ENCODE measurements at places on chromosomes 4 and X.

DNA sequence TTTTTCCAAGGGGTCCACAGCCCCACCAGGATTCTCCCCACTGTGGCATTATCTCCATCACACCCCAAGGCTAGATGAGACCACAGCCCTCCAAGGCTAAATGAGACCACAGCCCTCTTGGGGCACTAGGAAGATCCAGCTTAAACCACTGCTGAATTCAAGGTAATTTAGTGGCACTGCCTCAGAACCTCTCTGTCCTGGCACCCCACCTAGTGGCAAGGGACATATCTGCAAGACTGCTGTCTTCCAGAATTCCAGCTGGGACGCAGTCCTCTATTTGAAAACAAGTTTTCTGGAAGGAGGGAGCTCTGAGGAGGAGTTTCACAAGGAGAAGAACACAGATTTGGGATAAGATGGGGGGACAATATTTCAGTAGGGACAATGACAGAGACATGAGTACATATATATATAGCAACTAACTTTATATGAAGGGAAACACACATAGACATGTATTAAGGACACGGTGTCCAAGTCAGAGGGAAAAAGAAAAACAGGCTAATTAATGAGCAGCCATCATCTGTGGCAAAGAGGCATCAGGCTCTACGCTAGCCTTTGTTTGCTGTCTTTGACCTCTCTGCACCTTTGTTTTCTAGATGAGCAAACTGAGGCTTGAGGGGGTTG is 9.3 kb downstream of the CETN2 start:
- DNase-seq: no peak

GRCh38 chr4:52038103-52038912 is at the start of gene SGCB:
Gene SGCB (minus strand): TSS chr4:52038299. CDS start chr4:52038259, 40 bp downstream.
- peak; percentile 74 for DNase-seq

GRCh38 chr4:70196857-70197256 is 1.3 kb downstream of the ODAM start:
- no peak for DNase-seq

DNA sequence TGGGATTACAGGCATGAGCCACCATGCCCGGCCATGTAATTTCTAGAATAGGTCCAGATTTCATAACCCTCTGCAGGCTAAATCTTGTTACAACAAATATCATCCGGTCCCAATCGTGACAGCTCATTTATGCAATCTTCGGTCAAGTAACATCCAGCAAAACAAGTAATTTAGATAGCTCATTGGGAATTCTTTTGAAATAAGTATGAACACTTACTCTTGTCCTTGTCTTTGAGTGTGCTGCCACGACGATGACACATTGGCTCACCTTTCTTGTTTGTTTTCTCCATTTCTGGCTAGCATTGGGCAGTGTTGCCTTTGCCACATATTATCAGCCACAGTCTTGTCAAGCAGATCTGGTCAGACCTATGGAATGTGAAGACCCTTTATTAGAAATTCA is 92.0 kb downstream of the PHEX start:
- DNase-seq: no peak

- peak; percentile 29 for DNase-seq
Observed at GRCh38 chrX:18424482-18425198, 768 bp upstream of the CDKL5 start.

- DNase-seq: peak; percentile 77
Observed at GRCh38 chr4:1628892-1629698, 55.0 kb downstream of the FAM53A start.

GRCh38 chr4:8002525-8003309 is 63.1 kb upstream of the AFAP1 start:
- DNase-seq: no peak

GRCh38 chr4:188417181-188417580 is 277.9 kb downstream of the TRIML1 start:
- no peak for DNase-seq

DNA sequence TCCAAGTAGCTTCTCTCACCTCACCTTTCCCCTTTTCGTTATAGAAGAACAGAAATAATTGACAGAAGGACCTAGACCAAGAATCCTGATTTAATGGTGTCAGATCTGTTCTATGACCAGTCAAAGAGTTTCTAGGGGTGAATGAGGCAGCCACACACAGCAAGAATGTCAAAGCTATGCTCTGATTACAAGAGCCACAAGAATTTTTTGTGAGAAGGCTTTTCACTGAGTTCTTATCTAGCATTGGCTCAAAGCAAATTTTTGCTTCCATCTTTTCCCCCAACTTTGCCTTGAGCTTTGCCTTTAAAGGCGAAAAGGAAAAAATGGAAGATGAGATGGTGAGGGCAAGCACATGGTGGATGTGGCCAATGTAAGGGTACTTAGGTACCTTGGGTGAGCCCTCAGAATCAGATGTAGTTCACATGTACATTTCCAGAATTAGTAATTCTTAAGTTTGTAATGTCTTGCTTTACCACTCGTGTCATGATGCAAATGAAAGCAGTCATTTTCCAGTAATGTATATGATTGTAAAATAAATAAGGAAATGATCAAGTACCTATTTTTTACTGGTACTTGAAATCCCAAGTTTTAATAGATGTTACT is 23.5 kb downstream of the FMR1 start:
- DNase-seq: no peak

DNA sequence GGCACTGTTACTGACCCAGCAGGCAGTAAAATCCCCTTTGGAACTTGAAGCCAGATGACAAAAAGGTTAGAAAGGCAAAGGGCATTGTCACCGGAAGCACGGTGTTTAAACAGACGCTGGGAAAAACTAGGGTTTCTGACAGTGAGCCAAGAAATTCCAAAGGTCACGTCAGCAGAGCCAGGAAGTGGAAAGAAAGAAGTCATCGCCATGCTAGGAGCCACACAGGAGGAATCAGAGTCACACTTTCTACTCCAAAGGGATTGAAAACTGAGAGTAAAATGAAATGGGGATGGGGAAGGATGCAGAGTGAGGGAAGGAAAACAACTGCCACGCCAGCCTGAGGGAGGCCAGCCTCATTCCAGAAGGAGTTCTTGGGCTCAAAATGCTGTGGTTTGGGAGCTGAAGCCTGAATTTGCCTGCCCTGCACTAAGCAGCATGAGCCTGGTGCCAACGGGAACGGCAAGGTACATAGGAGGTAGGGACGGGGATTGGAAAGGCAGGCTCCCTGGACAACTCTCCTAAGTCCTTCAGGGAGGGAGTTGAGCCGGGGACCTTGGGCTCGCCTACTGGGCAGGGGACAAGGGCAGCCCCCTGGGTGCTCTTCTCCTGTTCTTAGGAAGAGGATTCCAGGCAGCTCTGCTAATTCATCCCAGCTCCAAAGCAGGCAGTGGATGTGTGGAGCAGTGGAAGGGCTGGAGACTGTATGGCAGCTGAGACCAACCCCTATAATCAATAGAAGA is 66.8 kb downstream of the SOWAHB start:
- no peak for DNase-seq

- DNase-seq: peak; percentile 22
Observed at GRCh38 chrX:154409222-154409871, at the start of gene DNASE1L1. Gene DNASE1L1 (minus strand): TSS chrX:154409254. CDS start chrX:154405568, 3,686 bp downstream.

GRCh38 chrX:41009850-41010846 is 75.1 kb upstream of the USP9X start:
- peak; percentile 25 for DNase-seq

DNA sequence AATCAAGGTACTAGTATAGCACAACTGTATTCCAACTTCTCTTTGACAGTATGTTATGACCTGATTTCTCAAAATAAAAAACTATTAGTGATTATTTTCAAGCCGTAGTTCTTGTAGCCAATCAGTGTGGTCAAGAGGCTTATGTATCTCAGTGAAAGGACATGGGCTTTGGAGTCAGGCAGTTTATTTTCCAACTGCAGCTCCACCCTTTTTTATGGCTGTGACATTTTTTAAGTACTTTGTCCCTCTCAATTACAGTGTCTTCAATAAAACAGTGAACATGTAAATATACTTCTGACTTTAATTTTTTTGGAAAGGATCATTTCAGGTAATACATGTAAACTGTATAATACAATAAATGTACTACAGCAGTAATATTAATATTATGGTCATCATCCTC is 30.0 kb downstream of the HTN1 start:
- no peak for DNase-seq

DNA sequence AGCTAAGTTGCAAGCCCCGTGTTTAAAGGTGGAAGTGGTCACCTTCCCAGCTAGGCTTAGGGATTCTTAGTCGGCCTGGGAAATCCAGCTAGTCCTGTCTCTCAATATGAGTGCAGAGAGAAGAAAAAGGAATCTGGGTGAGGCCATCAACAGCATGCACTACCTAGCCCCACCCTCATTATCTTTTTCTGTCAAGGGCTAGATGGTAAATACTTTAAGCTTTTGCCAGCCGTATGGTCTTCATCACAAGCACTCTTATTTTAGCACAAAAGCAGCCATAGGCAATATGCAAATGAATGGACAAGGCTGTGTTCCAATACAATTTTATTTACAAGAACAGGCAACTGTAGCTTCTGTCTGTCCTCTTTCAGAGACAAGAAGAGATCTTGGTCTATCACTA is 282.9 kb downstream of the ZNF674 start:
- no peak for DNase-seq

GRCh38 chr4:151485541-151486131 is 76.7 kb downstream of the FHIP1A start:
- no peak for DNase-seq

DNA sequence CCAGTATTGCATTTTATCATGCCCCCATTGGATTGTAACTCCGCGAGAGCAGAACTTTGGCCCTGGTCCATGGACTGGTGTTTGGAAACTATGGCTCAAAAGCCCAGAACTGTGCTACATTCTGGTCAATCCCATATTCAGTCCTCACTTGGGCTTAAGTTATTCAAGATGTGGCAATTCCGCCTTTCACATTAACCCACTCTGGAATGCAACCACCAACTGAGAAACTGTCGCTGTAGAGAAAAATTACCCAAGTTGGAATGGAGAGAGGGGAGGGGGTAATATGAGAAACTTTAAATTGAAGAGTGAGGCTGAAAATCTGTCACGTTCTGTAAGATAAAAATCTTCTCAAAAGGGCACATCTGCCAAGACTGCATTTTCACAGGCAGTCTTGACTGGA is 189.6 kb upstream of the NHS start:
- no peak for DNase-seq

DNA sequence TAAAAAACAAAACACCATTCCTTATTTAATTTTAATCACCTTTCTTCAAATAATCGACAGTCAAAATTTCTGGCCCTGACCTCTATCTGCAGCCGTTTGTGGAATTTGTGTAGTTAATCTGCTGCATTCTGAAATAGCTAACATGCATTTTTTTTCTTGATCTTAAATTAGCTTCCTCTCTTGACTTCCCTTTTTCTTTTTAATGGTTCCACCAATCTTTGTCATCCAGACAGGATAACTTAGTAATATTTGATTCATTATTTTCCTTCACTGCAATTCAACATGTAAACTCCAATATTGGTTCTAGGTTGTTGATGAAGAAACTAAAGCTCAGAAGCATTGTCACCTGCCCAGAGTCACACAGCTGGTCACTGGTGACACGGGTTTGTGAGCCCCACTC is 77.3 kb downstream of the ARHGAP10 start:
- DNase-seq: no peak

DNA sequence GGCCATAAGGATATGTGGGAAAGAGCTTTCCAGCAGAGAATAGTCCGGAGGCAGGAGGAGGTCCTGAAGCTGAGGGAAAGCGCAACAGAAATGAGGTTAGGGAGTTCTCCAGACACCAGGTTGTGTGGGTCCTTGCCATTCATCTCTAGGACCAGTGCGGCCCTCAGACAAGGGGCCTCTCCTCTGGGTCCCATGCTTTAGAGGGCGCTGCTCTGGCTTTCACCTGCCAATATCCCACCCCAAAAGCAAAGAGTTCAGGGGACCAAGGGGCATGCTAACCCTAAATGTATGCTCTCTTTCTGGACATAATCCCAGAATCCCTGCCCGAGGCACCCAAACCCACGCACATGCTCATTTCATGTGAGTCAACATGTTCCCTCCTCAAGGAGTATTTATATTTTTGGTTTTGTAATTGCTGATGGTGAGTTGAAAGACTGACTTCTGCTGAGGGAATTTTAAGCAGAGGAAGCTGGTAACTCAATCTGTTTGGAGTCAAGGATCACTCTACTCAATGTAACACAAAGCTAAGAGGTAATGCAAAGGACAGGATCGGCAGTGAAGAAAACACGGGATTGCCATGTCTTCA is 14.8 kb downstream of the RPL34 start:
- DNase-seq: no peak

- no peak for DNase-seq
Observed at GRCh38 chrX:1449823-1450149, 2.9 kb downstream of the ASMTL start.

- no peak for DNase-seq
Observed at GRCh38 chr4:124862261-124862660, 149.7 kb upstream of the ANKRD50 start.

DNA sequence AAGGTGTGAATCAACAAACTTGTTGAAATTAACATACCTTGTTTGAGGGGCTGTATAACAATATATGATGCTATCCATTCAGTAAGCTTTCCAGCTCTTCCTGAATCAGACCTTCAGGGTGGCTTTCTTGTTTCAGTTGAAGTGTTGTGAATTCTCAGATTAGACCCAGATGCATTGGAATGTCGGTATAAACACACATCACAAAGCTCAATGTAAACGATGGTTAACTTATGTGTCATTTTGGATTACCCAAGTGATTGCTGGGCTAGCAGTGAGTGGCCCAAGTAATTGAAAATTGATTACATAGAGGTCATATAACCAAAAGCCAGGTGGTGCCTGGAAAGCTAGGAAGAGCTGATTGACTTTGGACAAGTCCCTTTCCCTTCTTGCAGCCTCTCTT is 115.0 kb downstream of the SHROOM4 start:
- no peak for DNase-seq

DNA sequence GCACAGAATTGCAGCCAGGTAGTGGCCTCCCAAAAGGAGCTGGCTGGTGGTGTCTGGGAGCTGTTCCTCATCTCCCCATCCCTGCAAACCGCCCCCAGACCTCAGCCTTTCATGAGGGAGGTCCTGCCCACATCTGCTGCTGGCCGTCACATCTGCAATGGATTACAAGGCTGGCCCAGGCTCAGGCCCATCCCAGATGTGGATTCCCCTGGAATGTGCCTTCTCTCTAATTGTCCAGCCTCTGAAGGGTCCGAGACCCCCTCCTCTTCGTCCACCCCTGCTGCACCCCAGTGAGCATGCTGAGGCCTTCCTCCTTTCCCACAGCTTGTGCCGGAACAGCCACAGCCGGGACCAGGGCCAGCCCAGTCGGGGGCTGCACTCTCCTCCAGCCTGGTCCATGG is 115.0 kb upstream of the NALF2 start:
- DNase-seq: no peak

DNA sequence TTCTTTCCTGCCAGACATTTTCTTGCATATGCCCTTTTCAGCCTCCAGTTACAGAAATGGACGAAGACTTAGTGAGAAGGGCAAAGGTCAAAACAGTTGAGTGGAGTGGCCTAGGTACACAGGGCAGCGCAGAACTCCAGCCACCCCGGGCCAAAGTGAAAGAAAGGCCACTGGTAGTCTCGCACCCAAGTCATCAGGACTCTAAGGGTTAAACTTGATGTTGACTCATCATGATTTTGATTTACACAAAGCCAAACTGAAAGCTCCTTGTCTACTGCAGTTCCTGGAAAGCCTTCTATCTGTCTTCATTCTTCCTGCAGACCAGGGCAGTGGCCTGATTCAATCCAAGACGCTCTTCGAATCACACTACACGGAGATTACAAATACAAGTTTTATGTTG is 2.6 kb upstream of the IL13RA1 start:
- DNase-seq: no peak

Measured in dorsolateral prefrontal cortex (tissue), 122 donors.